ENCODE measurements at places on chromosomes 11 and 22.
A peak's percentile ranks its signal among the peaks of the same experiment; 100 is the strongest.

GRCh38 chr11:72776844-72777754 is 16.7 kb downstream of the STARD10 start:
- no peak for DNase-seq

DNA sequence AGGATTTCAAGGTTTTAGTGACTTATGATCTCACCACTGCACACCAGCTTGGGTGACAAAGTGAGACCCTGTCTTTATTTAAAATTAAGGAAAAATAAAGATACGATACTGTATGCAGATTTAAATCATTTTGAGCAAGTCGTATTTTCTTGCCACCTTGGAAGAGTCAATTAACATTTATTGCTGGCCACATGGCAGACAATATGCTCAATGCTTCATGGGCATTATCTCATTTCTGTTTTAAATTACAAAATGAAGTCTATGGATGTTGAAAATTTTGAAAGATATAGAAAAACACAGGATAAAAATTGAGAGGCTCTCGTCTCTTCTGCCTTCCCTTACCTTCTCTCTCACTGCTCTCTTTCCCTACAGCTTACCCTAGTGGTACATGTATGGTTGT is 349.0 kb upstream of the CCDC90B start:
- DNase-seq = no peak

GRCh38 chr11:8593935-8594909 is at the start of gene STK33:
Gene STK33 (minus strand): TSS chr11:8594228. CDS start chr11:8474905, 119,323 bp downstream.
- peak; percentile 48 for DNase-seq

GRCh38 chr11:86193297-86194095 is 51.1 kb upstream of the EED start:
- DNase-seq = peak; percentile 70
